ENCODE measurements at places on chromosomes 5 and 9.

- no peak for DNase-seq
Observed at GRCh38 chr5:144298658-144299057, 128.0 kb downstream of the KCTD16 start.

DNA sequence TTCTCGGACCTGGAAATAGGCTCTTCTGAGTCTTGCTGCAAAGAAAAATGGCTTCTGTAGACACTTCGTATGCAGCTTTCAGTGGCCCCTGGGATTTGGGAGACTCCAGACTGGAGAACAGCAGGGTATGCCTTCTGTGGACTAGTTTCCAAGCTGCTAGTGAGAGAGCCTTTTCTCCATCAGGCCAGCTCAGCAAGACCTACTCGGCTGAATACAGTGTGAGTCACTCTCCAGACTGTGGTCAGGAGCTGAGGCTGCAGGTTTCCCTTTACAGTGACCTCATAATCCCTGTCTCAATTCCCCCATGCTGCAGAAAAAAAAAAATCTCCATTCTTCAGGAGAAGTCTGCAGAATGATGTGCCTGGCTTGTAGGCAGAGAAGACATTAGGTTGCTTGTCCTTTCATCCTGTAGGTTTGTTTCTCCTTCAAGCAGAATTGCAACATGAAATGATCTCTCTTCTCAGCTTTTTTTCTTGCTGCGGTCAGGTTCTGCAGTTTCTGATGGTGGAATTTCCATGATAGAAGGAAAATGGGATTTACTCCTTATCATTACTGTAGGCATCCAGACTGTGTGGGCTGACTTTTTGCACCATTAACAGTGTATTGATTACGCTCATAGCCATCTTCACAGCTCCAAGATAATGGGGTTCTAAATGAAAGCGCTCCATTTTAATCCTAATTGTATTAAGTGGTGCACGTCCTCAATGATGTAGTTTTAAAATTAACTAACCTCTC is 78.3 kb upstream of the TNFSF8 start:
- no peak for DNase-seq

GRCh38 chr5:80711938-80712337 is 57.2 kb upstream of the DHFR start:
- DNase-seq: no peak

GRCh38 chr5:78830528-78831046 is 154.5 kb downstream of the ARSB start:
- no peak for DNase-seq

DNA sequence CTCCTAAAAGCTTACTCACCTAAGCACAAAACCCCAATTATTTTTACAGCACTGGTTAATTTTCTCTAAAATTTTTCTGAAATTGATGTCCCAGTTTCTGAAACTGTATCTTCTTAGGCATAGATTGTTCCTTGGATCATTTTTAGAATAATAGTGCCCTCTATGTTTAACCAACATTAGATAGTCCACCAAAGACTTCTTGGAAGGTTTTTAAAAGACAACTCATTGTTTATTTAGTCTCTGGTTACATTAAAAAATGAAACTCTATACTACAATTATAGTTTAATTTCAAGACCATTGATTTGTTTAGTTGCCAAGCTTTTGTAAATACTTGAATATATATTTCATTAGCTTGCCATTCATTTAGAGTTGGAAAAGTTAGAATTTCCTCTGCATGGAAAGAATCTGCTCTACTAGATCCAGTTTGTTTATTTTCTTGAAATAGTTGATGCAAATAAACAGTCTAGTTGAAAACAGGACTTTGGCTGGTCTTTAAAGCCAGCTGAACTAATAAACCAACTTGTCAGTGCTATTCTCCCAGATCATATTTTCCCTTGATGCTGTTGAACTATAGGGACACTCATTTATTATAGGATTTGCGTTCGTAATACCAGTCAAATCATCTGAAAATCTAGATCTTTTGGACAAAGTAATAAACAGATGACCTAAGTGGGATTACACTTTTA is 990.5 kb downstream of the TLE1 start:
- no peak for DNase-seq

GRCh38 chr5:178194026-178194425 is 6.9 kb upstream of the GMCL2 start:
- DNase-seq: no peak

DNA sequence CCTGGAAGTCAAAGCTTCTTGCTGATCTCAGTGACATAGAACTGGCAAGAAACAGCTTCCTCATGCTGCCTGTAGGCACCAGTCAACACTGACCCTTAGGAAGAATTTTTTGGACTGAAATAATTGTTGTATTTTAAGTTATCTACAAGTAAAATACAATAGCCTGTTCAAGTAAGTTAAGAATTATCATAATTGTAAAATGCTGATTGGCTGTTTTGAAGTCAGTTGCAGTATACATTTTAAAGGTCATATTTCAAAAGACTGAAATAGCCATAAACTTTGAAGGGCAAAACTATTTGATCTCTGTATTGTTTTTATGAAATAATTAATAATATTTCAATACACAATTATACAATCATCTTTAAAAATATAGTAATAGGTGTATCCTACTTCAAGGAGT is 794.9 kb downstream of the MAT2B start:
- DNase-seq: no peak

- DNase-seq: no peak
Observed at GRCh38 chr9:7045361-7045760, 287.6 kb downstream of the KDM4C start.

DNA sequence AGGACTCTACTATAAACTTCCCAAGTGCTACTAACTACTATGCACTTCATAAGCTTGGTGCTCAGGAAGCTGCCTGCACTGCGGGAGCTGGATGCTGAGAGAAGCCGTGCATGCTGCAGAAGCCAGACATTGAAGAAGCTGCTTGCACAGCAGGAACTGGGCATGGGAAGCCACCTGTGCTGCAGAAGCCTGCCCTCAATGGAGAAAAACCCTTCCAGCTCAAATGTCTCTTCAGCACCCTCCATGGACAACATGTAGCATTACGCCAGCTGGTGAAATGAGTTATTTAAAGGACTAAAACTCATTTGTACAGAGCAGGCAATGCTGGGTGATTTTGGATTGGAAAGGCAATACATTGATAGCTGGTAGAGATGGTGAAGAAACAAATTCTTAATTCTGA is 247.2 kb downstream of the KIF4B start:
- DNase-seq: no peak

DNA sequence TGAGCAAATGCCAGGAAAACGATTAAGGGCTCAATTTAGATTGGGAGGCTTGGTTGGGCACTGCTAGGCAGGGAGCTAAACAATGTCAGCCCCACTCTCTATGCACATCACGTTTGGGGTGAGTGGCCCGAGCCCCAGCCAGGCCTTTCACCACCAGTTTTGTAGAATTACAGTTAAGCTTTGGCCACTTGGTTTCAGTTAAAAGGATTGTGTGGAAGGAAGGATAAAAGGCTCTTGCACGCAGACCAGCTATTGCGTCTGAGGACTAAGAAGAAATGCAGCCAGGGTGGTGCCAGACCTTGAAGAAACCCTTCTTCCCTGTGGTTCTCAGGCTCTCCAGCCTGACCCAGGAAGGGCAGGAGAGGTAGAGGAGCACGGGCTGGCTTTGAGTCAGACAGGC is 125.3 kb upstream of the SLC44A1 start:
- no peak for DNase-seq

GRCh38 chr9:6959270-6960000 is 201.7 kb downstream of the KDM4C start:
- no peak for DNase-seq

- no peak for DNase-seq
Observed at GRCh38 chr9:35510754-35511428, 21.0 kb downstream of the RUSC2 start.

DNA sequence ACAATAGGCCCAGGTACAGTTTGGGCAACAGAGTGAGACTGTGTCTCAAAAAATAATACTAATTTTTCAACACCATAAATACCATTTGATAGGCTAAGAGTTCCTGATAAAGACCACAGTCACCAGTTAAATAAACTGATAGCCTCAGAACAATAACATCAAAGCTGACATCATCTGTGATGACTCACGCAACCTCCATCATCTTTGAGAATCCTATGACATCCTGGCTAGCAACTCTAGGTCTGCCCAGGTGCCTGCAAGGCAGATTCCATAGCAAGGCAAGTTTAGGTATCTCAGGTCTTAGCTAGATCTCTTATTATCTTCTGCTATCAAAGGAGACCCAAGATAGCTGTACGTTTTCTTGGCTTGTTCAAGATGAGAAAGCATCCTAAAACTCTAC is 30.5 kb upstream of the UBAP2 start:
- DNase-seq: no peak

Measured in GM12864 (cell line).